CD8-positive, alpha-beta memory T cell (primary cell): ENCODE measurements at places on chromosomes 7 and 10. TPM values are rescaled to one million over a fixed set of nuclear protein-coding genes. Genes with fewer than 3 reads are reported as not detected.

DNA sequence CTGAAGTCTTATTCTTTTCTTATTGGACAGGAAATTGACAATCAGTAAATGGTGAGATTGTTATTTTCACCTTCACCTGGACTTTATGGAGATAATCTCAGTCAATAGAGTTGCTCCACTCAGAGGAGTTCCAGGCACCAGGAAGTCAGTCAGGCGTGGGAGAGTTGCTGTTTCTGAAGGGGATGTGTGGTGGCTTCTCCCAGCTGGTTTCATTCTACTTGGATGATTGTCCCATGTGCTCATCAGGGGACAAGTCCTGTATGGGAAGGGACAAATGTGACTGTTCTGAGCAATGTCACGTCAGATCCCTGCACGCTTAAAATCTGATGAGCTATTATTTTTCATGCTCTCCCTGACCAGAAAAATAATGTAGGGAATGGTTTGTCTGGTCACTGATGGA is 222.5 kb upstream of the PITRM1 start:
- DNase-seq, result no peak

- no peak for DNase-seq
These were observed 75.1 kb upstream of the EN2 start for GRCh38 chr7:155382802-155383171.

DNA sequence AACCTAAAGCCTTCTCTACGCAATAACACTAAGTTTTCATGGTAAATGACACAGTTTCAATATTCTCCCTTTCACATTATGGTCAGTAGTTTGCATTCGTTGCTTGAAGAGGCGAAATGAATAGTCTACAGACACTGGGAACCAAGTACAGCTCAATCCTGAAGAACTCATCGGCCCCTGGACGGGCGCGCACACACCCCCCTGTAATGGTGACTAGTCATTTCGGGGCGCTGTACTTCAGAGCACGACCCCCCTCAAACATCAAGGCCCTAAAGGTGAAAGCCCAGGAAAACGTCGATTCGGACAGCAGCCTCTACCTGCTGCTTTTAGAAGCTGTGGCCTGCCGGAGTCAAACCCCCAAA is 1.0 kb downstream of the NT5C2 start:
- DNase-seq, result no peak

The TIAL1 gene
- total RNA-seq, result 201 TPM

The SLC26A3 gene
- not detected for total RNA-seq

The TRIM8 gene
- total RNA-seq, result 74.5 TPM

GRCh38 chr7:148303295-148304082 is 287.1 kb upstream of the C7orf33 start:
- no peak for DNase-seq

The ZNF37A gene
- 19.0 TPM for total RNA-seq

The PITRM1 gene
- total RNA-seq, result 132 TPM

GRCh38 chr10:102167861-102168260 is 15.7 kb downstream of the NOLC1 start:
- DNase-seq, result no peak

The KCNIP2 gene
- 0.96 TPM for total RNA-seq

GRCh38 chr7:146116521-146117222 is at the start of gene CNTNAP2:
CNTNAP2 (plus strand) TSS chr7:146116801; CDS start chr7:146116877, 76 bp downstream.
- DNase-seq, result no peak

The NPFFR1 gene
- total RNA-seq, result not detected

GRCh38 chr10:34415039-34415438 is 400.1 kb downstream of the PARD3 start:
- no peak for DNase-seq

GRCh38 chr7:23467806-23468525 is 2.3 kb downstream of the IGF2BP3 start:
- DNase-seq, result peak; percentile 11

The PLXNA4 gene
- total RNA-seq, result not detected

GRCh38 chr10:90914992-90915765 is 5.7 kb downstream of the ANKRD1 start:
- no peak for DNase-seq

- DNase-seq, result peak; percentile 56
These were observed 98.4 kb downstream of the PIP4K2A start for GRCh38 chr10:22615819-22616499.

The PTPRZ1 gene
- not detected for total RNA-seq

- DNase-seq, result no peak
These were observed 37.6 kb upstream of the AGBL3 start for GRCh38 chr7:134948736-134949135.

DNA sequence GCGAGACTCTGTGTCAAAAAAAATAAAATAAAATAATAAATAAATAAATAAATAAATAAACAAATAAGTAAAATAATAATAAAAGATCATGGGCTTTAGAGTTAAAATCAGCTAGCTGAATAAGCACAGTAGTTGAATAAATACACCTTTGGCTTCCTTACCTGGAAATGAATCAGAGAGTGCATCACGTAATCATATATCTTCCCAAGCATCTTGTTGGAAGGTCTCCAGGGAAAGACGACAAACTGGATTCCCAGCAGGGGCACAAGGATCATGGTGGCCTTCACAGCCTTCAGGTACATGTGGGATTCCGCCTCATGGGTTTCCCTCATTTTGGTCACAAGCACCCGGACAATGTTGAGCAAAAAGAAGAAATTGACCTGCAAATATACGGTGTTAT is 138.7 kb downstream of the CALCR start:
- DNase-seq, result no peak

DNA sequence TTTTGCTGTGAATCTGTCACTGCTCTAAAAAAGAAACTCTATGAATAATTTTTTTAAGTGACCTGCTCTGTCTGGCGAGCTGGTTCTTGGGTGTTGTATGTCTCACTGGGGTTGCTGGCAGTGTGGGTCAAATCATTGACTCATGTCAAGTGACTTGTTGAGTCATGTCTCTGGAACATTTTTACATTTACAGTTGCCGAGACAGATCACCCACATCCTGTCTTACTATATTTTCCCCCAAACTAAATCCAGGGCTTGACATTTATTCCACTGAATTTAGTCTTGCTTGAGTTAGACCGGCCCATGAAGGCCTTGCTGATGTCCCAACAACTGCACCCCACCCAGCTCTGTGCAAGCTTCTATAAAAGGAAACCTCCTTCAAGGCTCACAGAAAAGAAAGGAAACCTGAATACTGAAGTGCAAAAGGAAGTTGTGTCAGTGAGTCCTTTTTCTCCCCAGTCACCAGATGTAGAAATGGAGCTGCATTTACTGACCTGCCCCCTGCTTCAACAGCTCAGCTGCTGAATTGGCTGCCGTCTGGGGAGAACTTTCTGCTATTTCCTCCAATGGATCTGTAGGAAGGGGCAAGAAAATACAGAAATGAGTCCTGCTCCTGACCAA is 290.3 kb downstream of the TNS3 start:
- no peak for DNase-seq

The FGL2 gene
- total RNA-seq, result 3.1 TPM

The NUTM2B gene
- 0.50 TPM for total RNA-seq

DNA sequence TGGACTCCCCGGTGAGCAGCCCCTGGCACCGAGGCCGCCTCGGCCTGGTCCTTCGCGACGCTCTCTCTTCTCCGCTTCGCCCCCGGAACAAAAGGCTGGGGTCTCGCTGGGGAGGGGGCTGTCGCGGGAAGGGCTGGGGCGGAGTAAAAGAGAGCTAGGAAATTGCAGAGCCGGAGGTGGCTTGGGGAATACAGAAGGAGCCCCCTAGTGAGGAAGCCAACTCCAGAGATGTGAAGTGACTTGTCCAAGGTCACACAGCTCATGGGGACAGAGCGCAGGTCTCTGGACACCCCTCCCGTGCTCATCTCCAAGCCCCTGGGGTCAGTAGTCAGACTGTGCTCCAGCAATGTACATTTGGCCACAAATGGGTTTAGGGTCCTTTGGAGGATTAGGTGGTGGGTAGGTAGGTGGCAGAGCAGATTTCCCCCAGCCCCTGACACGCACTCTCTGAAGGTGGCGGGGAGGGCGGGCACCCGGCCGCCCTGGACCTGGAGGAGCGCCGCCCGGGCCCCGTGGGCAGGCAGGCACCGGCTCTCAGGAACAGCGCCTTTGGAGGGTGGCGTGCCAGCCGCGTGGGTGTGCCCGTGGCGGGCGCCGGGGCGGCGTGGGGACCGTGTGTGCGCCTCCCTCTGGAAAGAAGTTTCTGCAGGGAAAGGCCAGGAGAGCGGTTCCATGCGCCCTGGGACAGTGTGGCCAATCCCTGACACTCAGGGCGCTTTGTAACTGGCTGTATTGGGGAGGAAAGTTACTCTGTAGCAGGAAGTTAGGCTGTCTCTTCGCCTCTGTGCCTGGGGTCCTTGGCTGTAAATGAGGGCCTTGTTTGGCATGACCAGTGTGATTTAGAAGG is 910 bp downstream of the WIPF3 start:
- DNase-seq, result no peak

- DNase-seq, result no peak
These were observed 153.4 kb downstream of the MLLT10 start for GRCh38 chr10:21687266-21688008.

DNA sequence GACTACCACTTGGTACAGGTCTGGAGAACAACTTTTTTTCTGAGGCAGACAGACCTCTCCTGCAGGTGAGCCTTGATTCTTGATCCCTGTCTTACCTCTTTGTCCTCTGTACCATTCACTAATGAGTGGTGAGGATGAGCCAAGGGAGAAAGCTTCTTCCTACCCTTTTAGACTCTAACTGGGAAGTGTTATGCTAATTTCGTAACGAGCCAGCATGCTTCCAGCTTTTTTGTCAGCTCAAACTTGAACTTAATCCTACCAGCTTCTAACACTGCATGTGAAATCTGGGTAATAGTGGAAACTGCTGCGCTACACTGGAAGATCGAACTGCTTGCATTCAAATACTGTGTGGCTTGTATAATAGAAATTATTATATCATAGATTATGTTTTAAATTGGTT is 87.0 kb downstream of the NEUROD6 start:
- no peak for DNase-seq

- no peak for DNase-seq
These were observed 46.4 kb upstream of the PPP1R3C start for GRCh38 chr10:91679296-91679695.

- no peak for DNase-seq
These were observed 79.2 kb upstream of the ABI1 start for GRCh38 chr10:26939962-26940354.

The RBP4 gene
- total RNA-seq, result not detected

The ZPBP gene
- total RNA-seq, result not detected

The GNGT1 gene
- total RNA-seq, result not detected

GRCh38 chr10:44981172-44982113 is 2.8 kb upstream of the DEPP1 start:
- no peak for DNase-seq

DNA sequence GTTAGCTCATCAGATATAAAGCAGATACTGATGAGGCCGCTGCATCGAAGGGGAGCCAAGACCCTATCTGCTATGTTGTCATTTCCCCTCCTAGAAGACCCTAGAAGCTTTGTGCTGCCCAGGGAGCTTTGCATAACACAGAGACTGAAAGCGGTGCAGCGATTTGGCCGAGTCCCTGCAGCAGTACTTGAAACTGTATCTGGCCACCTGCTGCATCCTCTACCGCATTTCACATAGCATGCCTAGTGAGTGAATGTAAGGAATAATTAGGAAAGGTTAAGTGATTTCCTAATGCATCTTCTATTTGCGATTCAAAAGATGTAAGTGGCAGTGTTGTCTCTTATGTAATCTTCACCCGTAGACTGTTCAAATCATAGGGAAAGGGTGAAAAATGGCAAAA is 106.7 kb downstream of the LRMDA start:
- no peak for DNase-seq

- DNase-seq, result no peak
These were observed 31.8 kb downstream of the WNT16 start for GRCh38 chr7:121360564-121360963.

The TMEM196 gene
- not detected for total RNA-seq

GRCh38 chr7:144437370-144438191 is 34.1 kb upstream of the NOBOX start:
- no peak for DNase-seq

DNA sequence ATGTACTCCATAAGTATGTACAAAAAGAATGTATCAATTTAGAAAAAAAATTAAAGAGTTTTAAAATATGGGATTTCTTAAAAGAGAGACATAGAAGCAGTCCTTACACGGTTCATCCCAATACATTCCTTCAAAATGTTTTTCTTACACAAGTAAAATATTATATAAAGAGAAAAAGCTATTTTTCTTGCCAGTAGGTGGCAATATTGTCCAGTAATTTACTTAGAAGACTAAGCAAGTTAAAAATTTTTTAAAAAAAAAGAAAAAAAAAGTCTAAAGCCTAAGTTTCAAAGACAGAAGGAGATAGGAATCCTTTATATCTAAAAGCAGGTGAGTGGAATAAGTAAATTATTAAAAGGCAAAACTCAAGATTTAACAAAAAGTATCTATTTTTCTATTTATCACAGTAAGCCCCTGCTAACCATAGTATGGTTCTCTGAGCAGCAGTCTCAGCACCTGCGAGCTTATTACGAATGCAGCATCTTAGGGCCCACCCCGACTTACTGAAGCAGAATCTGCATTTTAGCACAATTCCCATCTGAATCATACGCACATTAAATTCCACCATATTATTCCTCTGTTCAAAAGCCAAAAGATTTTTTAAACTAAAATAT is 240.6 kb downstream of the DGKI start:
- no peak for DNase-seq

- DNase-seq, result no peak
These were observed 419.2 kb upstream of the NFE2L3 start for GRCh38 chr7:25732766-25733217.

The ASZ1 gene
- total RNA-seq, result not detected

The CUBN gene
- total RNA-seq, result 0.92 TPM

DNA sequence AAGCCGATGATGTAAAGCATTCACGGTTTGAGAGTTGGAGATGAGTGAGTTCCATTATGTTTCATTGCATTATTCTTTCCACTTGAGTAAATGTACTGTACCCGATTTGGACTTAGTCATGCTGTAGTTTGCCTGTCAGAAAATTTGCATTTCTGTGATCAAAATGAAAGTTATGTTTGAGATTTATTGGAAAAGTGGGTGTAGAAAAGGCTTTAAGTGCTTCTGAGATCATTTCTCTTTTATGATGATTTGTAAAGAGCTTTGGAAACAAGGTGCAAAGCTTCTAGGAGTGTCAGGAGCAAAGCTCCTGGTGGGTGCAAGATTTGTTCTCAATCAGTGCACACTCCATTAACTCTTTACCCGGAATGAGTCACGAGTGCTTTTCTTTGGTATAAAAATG is 204.1 kb upstream of the POM121L12 start:
- no peak for DNase-seq

The PNLIPRP1 gene
- total RNA-seq, result not detected

- no peak for DNase-seq
These were observed 410.4 kb downstream of the RPS24 start for GRCh38 chr10:78443900-78444571.

GRCh38 chr10:113681533-113682470 is 2.1 kb downstream of the CASP7 start:
- DNase-seq, result peak; percentile 32

The UTF1 gene
- total RNA-seq, result not detected

The RADIL gene
- total RNA-seq, result 0.04 TPM

The WDR11 gene
- total RNA-seq, result 34.8 TPM

The NUTM2A gene
- total RNA-seq, result 0.40 TPM
